ENCODE measurements at places on chromosomes 7 and 10.

DNA sequence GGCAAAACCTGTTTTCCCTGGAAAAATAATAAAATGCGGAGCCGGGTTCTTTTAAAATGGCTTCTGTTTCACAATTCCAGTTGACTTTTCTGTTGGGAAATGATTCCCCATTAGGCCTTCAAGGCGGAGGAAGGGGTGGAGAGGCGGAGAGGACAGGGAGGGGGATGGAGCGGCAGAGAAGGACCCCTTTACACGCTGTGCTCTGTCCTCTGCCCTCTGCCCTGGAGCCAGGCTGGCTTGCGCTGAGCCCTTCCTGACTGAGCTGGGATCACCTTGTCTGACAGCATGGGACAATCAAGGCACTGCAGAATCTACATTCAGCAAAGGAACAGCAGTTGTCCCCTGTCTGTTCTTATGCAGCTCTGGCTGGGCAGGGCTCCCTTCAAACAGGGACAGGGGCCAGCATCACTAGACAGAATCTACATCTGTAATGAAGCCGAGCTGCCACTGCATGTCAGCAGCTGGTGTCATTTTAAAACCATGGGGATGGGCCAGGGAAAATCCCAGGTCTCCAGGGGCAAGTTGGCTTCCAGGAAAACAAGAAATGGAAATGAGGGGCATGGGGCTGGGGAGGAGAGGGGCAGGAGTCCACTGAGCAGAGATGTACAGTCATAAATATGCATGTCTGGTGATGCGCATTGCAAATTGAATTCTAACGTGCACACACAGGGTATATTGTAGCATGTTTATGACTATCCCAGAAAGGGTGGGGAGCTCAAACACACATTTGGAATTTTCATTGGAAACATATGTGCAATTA is 120.0 kb downstream of the MKX start:
- no peak for DNase-seq

DNA sequence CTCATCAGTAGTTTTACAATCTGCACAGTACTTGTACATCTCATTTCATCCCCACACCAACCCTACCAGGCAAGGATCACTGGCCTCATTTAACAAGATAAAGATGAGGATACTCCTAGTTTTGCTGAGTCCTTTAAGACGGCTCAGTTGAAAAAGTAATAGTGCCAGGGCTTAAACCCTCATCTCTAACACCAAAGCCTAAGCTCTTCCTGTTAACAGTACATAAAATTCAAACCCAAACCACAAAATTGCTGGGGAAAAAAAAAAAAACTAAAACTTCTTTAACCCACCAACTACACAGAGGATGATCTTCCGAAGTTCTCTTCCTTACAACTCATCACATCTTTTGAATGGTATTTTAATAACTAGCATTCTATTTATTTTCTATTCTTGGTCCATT is 1.3 kb downstream of the SAR1A start:
- no peak for DNase-seq

DNA sequence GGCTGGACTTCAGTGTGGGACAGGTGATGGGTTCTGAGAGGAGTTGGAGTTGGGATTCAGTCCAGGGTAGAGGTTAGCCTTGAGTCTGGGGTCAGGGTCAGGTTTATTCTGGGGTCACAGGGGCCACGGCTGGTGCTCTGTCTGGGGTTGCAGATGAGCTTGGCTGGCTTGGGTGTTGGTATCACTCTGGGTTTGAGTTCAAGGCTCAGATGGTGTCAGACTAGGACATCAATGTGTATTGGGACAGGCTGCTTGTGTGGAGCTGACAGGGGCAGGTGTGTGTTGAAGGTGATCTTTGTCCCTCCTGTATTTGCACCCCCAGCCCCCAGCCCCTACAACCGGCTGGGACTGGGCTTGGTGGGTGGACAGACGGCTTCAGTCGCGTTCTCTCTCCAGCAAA is 26.8 kb downstream of the TMEM270 start:
- no peak for DNase-seq

DNA sequence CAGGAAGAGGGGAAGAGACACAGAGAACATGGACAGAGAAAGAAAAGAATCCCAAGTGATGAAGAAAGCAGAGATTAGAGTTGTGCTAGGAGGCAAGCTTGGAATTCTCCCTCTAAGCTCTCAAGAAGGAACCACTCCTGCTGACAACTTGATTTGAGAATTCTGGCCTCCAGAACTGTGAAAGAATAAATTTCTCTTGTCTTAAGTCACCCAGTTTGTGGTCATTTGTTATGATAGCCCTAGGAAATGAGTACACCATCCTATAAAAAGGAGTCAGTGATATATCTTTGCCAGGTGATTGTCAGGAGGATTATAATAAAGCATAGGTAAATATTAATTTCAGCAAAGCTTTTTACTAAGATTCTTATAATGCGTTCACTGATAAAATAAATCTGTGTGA is 82.7 kb upstream of the TFEC start:
- DNase-seq = no peak

GRCh38 chr10:100014071-100014762 is 4.5 kb upstream of the DNMBP start:
- DNase-seq = no peak

DNA sequence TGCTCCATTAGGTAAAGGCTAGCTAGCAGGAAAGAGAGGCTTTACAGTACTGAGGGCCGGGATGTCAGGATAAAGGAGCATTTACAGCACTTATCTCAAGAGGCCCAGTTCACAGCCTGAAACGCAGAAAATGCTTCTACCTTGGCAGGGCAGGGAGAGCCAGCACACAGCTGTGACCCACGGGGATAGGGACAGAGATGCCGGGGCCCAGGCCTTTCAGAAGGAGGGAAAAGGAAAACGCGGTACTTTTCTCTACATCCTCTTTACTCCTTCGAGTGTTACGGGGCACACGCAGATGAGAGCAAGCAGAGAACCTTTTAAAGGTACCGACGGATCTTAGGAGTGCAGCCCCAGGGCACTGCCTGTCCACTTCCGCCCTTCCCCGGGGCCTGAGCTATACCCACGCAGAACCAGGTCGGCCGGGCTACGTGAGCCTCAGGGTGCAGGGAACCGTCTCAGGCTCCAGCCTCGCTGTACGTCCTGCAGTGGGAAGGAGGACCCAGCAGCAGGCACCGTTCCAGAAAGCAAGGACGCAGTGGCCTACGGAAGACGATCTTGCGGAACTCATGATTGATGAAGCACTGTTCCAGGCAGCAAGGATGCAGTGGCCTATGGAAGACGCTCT is 232.3 kb downstream of the ELFN1 start:
- DNase-seq = no peak

DNA sequence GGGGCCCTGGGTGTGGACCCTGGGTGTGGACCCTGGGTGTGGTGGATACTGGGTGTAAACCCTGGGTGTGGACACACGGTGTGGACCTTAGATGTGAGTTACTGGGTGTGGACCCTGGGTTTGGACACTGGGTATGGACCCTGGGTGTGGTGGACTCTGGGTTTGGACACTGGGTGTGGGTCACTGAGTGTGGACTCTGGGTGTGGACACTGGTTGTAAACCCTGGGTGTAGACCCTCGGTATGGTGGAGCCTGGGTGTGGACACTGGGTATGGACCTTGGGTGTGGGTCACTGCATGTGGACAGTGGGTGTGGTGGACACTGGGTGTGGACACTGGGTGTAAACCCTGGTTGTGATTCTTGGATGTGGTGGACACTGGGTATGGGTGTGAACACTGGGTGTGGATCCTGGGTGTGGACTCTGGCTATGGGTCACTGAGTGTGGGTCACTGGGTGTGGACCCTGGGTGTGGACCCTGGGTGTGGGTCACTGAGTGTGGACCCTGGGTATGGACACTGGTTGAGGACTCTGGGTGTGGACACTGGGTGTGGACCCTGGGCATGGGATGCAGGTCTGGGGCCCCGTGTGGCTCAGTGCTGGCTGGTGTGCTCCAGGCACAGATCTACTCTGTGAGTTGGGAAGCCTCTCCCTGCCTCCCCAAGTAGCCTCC is 356.2 kb downstream of the GLRX3 start:
- DNase-seq = no peak

- no peak for DNase-seq
These were observed 3.8 kb downstream of the NODAL start for GRCh38 chr10:70437721-70438120.
